ENCODE measurements at places on chromosomes 5 and 9. TPM values are rescaled to one million over a fixed set of nuclear protein-coding genes. Genes with fewer than 3 reads are reported as not detected.

Gene FST
- 194 TPM for total RNA-seq

Gene CEL
- total RNA-seq = not detected

Gene SLC46A2
- total RNA-seq = not detected

Gene CDC25C
- 17.2 TPM for total RNA-seq

Gene FOXD4L5
- total RNA-seq = not detected

Gene LRRC19
- not detected for total RNA-seq

Gene GABRA6
- total RNA-seq = not detected

Gene ADGRD2
- total RNA-seq = not detected

Gene RANBP6
- 18.5 TPM for total RNA-seq
